Hematopoietic multipotent progenitor cell treated with erythropoietin and hydrocortisone succinate and interleukin-3 and kit ligand, for 17 days (in vitro differentiated cells): ENCODE measurements at places on chromosomes 2 and 18.

- no peak for DNase-seq
Measured at GRCh38 chr2:11592671-11593574, 59.1 kb downstream of the GREB1 start.

DNA sequence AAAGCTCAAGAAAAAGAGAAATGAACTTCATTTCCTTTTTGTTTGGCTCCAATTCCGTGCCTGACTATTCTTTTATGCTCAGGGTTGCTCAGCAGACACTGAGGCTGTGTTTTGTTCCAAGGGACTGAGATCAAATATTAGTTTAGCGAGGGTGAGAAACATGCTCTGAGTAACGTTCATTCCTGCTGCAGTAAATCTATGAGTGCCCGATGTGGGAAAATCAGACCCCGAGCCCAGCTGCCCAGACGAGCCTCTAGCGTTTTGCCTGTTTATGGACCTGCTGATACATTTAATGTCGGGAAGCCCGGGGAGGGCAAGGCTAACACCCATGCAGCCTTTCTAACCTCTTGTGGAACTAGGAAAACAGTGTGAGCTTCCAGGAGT is 119.2 kb downstream of the VAPA start:
- DNase-seq: no peak

DNA sequence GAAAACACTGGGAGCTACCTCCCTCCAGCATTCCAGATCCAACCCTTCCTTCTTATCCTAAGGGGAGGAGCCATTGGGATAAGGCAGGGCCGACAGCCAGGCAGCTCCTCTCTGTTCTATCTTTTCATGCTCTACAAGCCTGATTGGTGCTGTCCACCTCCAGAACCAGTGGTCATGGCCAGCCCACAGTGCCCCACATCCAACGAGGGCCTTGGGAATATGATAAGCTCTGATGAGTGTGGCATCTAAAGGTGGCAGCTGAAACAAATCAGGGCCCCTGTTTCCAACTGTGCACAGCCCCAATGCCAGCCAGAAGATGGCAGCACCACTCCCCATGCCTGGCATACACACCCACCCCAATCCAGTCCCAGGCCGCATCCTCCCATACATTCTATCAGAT is 329.3 kb downstream of the C1D start:
- no peak for DNase-seq

DNA sequence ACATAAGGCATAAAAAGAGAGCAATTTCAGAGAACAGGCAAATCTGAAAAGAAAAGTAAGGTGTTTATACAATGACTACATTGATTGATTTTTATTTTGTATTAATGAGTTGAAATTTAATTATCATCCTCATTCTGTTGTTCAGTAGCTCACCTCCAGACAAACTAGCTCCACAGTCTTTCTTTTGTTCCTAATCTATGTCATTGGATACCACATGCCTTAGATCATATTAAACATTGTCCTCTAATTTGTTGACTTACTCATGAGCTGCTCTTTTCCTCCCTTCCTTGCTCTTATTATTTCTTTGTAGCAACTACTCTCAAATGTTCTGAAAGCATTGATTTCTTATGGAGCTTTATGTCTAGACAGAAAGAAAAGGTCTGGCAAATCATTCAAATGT is 185.5 kb upstream of the ZSWIM2 start:
- DNase-seq: no peak

DNA sequence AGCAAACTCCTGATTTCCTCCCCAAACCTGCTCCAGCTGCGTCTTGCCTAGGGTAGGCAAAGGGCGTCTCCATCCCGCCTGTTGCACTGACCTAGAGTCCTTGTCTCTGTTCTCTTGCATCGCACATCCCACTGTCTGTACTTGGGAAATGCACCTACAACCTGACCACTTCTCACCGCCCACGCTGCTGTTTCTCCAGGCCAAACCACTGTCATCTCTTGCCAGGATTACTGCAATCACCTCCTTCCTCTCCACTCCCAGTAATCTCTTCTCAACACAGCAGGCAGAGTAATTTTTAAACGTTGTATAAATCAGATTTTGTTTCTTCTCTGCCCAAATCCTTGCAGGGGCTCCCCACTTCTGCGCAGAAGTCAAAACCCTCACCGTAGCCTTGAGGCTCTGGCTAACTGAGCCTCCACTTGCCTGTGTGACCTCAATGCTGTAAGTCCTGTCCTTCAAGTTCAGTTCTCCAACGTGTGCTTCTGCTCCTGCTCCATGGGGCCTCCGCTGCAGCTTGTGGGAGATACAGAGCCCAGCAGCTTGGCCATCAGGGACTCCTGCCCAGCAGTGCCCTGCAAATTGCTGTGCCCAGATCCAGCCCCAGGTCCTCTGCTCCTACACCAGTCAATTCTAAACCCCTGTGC is 27.7 kb upstream of the SEMA4C start:
- no peak for DNase-seq

GRCh38 chr2:9578467-9579235 is 23.0 kb upstream of the ADAM17 start:
- DNase-seq: no peak

DNA sequence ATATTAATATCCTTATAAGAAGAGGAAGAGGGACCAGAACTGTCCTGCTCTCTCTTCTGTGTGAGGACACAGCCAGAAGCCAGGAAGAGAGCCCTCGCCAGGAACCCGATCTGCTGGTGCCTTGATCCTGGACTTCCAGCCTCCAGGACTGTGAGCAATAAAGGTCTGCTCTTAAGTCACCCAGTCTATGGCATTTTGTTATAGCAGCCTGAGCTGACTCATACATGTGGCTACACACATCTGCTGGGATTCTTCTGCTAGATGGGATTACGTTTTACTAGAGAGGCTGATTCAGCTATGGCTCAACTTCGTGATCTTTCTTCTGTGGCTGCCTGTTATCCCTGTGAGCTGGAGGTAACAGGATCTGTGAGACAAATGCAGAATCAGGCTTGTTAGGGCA is 29.6 kb downstream of the ARL4C start:
- DNase-seq: no peak

GRCh38 chr2:68193787-68194372 is 36.2 kb downstream of the PNO1 start:
- DNase-seq: peak; percentile 77

- no peak for DNase-seq
Measured at GRCh38 chr18:79458131-79458838, 62.6 kb downstream of the NFATC1 start.

- no peak for DNase-seq
Measured at GRCh38 chr2:211457325-211457724, 900.9 kb downstream of the CPS1 start.

DNA sequence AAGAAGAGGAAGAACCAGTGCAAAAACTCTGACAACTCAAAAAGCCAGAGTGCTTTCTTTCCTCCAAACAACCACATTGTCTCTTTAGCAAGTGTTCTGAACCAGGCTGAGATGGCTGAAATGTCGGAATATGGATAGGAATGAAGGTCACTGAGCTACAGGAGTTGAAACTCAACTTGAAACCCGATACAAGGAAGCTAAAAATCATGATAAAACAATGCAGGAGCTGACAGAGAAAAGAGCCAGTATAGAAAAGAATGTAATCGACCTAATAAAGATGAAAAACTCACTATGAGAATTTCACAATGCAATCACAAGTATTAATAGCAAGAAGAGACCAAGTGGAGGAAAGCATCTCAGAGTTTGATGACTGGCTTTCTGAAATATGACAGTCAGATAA is 15.0 kb upstream of the EIF2AK3 start:
- DNase-seq: no peak

GRCh38 chr2:127986548-127987079 is 41.2 kb downstream of the SAP130 start:
- DNase-seq: no peak

DNA sequence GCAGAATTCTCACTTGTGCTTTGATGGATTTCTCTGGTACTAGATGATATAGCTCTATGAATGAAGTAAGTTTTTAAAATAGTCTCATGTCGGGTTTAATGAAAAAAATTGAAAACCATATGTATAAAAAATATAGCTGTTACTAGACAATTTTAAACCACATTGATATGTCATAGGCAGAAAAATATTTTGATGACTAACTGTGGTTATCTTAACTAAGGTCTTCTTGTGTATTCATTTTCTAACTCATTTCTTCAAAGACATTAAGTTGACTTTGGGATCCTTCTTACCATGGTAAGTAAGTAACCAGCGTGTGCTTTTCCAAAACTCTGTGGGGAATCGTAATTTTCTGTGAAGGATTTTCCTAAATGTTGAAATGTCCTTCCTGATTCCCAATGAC is 160.9 kb upstream of the COL3A1 start:
- no peak for DNase-seq

GRCh38 chr2:18752022-18752493 is 162.7 kb upstream of the NT5C1B start:
- no peak for DNase-seq

DNA sequence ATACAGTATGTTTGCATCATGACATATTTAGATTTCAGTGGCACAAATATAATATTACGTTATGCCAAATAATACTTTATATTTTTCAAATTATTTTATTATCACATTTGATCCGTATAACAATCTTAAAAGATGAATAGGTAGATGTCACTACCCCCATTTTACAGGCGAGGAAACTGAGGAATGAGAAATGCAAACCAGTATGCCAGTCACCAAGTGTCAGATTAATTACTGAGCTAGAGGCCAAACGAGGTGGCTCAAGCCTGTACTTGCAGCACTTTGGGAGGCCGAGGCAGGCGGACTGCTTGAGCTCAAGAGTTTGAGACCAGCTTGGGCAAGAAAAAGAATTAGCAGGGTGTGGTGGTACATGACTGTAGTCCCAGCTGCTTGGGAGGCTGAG is 17.4 kb upstream of the YES1 start:
- no peak for DNase-seq

- no peak for DNase-seq
Measured at GRCh38 chr2:42879121-42879705, 86.8 kb upstream of the HAAO start.

DNA sequence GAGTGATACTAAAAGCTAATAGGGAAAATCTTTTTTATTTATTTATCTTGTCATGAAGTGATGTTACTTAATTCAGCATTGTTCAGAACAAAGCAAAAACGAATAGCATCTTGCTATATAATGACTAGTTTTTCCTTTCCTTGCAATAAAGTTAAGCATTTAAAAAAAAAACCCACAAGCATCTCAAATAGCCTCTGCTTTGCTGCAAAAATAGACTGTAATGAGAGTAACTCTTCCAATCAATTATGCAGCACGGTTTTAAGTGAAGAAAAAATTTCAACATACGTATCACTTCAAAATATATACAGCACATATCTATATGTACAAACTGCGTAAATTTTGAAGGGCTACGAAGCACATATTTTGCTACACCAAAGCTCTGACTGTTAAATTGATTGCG is 153.3 kb upstream of the VRK2 start:
- DNase-seq: no peak

DNA sequence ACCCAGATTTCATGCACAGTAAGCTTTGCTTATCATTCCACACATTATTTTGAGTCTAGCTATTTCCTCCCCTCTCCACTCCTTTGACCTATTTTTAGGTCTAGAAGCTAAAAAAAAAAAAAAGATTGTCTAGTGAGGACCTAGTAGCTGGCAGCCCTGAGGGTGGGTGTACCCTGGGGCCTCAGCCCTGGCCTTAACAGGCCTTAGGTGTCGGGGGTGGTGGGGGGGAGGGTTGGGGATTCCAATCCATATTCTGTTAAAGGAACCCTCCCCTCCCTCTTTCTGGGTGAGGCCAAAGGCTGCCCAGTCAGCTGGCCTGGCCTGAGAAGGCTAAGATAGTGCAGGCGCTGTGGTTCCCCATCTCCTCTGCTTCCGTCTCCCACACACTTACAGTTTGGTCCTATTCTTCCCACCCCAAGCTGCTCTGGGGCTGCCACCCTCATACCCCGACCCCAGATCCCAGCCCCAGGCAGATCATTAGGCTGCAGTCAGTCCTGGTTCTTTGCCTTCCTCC is 65.5 kb upstream of the HK2 start:
- DNase-seq: no peak

DNA sequence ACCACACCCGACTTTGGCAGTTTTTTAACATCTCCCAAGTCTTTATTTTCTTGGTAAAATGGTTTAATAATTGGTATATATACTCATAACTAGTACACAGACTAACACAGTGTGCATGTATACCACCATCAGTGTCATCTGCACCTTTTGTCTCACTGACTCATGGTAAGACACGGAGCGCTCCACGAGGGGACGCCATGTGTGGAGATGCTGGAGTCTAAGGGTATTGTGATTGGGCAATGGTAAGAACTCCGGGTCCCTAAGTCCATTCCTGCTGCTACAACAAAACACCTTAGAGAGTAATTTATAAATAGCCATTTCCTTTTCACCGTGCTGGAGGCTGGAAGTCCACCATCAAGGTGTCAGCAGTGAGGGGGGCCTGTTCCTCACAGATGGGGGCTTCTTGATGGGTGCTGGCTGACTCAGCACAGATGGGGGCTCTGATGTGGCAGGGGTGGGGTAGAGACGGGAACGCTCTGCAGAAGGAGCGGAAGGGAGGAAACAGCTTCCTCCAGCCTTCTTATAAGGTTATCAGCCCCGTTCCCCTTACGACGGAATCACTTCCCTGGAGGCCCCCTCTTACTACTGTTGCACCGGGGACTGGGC is 42.0 kb upstream of the EDAR start:
- DNase-seq: no peak

DNA sequence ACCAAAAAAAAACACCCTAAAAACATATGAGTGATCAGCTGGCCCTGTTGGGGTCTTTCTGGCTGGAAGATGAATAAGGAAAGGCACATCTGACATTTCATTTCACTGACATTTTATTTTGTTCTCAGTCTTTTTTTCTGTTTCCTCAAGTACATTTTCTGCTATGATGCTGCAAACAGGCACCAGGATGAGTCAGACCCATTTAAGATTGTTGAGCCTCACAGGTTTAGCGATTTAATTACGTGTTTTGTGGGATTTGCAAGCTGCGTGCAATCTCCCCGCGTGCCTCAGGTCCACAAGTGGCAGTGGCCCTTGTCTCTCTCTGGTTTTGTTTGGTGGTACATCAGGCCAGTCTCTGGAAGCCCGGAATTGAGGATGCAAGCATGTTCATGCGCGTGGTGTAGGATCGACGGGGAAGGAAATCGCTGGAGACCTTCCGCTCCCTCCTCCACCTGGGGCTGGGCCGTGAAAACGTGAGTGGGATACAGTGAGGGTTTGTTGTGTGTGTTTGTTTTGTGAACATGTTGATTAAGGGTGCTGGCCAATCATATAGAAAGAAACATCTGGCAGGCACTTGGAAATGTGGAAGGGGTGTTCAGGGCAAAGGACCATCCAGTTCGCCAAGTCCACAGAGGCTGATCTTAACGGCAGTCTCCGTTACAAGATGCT is 120.2 kb upstream of the ZNF516 start:
- no peak for DNase-seq
